ENCODE measurements at places on chromosomes 2 and 18.

DNA sequence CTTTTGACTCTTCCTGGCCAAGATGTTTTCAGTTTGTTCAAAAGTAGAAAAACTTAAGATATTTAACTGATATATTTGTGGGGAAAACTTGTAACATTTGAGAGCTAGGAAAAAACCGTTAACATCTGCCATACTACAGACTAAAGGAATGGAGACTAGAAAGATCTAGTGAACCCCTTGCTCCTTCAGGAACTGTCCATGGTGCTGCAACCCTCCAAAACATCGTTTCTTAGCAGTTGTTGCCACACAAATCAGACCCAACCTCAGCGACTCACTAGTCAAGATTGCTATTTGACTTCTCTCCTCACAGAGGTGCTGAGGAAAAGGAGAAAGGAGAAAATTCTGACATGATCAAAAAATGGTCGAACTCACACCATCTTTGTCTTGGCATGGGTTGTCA lies 393.8 kb upstream of the LYPD1 start:
- DNase-seq: no peak

DNA sequence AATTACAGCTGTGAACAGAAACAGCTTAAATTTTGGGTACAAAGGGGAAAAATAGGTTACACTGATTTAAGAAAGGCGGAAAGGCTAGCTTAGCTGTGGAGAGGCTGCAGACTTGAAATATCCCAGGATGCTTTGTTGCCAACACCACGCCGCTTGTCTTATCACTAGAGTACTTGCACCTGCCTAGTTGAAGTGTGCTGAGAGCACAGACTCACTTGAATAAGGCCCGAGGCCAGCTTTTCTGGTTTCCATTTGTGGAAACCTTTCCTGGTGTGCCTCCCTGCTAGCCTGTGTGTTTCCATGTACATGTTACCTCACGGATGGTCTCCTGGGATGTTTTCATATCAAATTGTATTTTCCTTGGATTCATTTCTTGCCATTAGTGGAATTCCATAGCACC lies 3.2 kb downstream of the CABLES1 start:
- DNase-seq: no peak

- DNase-seq: no peak
These were observed 40.5 kb downstream of the CYP20A1 start for GRCh38 chr2:203279288-203279687.

- no peak for DNase-seq
These were observed 36.8 kb downstream of the ACVR1 start for GRCh38 chr2:157839162-157839801.

DNA sequence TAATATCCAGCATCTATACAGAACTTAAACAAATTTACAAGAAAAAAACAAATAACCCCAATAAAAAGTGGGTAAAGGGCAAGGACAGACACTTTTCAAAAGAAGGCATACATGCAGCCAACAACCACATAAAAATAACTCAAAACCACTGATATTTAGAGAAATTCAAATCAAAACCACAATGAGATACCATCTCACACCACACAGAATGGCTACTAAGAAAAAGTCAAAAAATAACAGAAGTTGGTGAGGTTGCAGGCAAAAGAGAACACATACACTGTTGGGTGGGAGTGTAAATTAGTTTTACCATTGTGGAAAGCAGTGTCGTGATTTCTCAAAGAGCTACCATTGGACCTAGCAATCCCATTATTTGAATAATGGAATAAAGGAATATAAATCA lies 1973.9 kb upstream of the LRRTM1 start:
- DNase-seq: no peak

DNA sequence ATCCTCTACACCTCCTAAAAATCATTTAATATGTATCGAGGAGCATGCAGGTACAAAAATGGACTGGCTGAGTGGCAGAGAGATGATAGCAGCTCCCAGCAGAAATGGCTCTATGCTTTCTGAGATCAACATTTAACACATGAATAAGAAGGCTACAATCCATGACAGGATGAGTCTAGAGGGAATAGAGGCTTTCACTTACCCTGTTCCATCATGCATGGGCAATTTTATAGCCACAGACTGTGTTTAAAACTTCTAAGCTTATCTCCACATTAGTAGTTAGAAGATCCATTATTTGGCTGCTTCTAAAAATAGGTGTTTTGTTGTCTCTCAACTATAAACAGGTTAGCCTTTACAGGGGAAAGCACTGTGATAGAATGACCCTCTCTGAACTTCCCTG lies 149.1 kb upstream of the ARHGAP28 start:
- no peak for DNase-seq

GRCh38 chr2:138942466-138942865 lies 162.3 kb upstream of the NXPH2 start:
- DNase-seq: no peak

- no peak for DNase-seq
These were observed 48.2 kb upstream of the SLC14A2 start for GRCh38 chr18:45567123-45567522.

Data from activated CD8-positive, alpha-beta memory T cell treated with anti-CD3 and anti-CD28 coated beads for 1 hour (primary cell).